ENCODE measurements at places on chromosomes 13 and 19.

DNA sequence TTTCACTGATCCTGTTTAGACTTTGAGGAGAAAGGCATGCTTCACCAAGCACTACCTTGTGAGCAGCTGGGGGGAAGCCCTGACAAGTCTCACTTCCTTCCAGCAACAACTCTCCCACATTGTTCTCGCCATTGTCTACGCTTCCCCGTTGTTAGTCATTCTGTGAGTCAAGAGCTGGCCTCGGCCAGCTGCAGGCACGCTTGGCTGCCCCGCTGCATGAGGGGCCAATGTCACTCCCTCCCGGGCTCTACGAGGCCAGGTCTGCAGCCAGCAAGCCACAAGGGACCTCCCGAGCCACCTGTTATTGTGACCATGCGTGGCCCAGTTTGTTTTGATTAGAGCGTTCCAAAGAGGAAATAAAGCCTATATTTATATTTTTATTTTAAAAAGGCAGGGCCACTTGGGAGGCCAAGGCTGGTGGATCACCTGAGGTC is 220.9 kb downstream of the FOXO1 start:
- DNase-seq, result no peak

- DNase-seq, result no peak
Measured at GRCh38 chr19:1746401-1747284, 6.7 kb upstream of the ONECUT3 start.

- DNase-seq, result no peak
Measured at GRCh38 chr13:75415171-75415570, 66.8 kb downstream of the TBC1D4 start.

GRCh38 chr13:20798027-20798426 is 24.3 kb upstream of the EEF1AKMT1 start:
- no peak for DNase-seq

GRCh38 chr13:32229443-32229842 is 85.7 kb downstream of the ZAR1L start:
- DNase-seq, result no peak

DNA sequence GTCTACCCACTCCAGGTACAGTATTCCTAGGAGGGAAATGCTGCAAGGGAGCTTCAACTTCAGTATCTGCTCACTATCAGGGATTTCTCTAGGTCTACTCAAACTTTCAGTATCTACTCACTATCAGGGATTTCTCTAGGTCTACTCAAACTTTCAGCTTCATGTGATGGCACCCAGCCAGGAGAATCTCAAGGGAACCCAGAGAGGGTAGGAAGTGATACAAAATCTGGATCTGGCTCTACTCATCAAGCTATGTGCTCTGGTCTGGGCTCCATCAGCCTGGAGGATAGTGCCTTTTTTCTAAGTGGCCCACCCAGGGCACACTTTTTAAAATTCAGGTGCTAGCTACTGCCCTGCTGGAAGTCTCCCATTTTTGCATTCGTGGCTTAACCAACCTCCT is 52.3 kb upstream of the FNDC3A start:
- no peak for DNase-seq
